Ammon's horn (tissue), 1 donor: ENCODE measurements at places on chromosomes 3 and 15.
A peak's percentile ranks its signal among the peaks of the same experiment; 100 is the strongest.

GRCh38 chr15:34124651-34125050, 22.8 kb downstream of the PGBD4 start:
- DNase-seq: no peak

- DNase-seq: no peak
These were observed 24.8 kb upstream of the MEIS2 start for GRCh38 chr15:37125143-37125542.

- DNase-seq: no peak
These were observed at the start of gene EFCC1 for GRCh38 chr3:129001101-129001805. EFCC1 (plus strand) TSS chr3:129001304; CDS start chr3:129001629, 325 bp downstream.

DNA sequence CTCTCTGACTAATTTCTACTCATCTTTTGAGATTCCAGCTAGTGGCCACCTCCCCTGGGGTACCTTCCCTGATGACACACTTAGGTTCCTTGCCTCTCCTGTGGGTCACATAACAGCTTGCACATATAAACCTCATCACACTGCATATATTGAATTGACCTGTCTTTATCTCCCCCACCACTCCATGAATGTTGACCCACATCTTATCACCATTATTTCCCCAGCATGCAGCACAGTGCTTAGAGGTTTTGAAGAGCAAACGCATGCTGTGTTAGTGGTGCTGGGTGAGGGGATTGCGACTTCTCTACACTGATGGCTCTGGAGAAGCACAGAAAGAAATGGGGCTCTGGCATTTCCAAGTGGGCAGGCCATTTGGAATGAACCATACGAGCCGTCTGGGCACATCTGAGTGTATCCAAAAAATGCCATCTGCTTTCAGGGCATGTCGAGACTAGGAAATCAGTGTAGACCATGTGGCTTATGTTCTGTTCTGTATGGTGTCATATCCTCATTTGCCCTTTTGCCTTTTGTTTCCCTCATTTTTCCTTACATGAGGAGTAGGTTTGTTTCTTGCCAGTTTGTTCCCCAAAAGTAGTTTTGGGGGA, 333.2 kb upstream of the TRIM42 start:
- DNase-seq: peak; percentile 13

GRCh38 chr3:2706144-2706835, 403.9 kb downstream of the IL5RA start:
- DNase-seq: no peak

DNA sequence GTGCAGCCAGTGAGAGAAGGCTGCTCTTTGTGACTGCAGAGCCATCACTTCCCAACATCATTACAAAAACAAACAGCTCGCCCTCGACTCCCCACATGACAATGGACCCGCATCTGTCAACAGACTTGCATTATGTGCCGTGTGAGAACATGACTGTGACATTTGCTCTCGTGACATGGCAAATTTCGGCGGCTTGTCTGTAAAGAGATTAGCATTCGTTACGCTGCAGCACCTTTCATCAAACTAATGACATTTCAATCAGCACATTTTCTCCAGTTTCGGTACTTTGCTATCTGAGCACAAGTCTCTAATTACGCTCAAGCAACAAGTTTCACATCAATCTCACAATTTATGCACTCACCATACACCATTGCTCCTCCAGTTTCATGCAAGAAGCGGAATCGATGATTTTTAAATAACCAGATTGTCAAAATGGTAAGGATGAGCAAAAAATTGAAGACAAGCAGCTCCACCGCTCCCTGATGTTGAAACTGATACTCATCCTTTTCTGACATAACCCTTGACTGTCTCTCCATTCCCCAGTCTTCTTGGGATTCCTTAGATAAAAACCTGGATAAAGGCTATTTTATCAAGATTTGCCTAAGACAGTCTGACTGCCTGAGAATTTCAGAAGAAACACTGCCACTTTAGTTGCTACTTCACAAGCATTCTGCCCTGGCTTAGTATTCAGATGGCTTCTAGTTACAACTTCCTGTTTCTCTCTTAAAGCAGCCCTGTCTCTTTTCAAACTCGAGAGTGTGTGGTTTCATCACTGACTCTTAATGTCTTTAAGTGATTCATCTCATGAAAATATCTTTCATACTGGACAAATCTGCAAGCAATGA, at the start of gene SLC9A9:
Gene SLC9A9, minus strand, starts transcription at position 682 of the 845 bp plus-strand sequence. Its CDS starts 146 bp downstream, at position 536.
- DNase-seq: peak; percentile 88
